CD4-positive, alpha-beta memory T cell (primary cell): ENCODE measurements at places on chromosomes 16 and 17.

- no peak overlapping the region for H3K27ac ChIP-seq
- no peak overlapping the region for H3K4me3 ChIP-seq
- H3K4me1 ChIP-seq: no peaks in the 10 kb centered on the region
- no peaks in the 10 kb centered on the region for H3K27me3 ChIP-seq
- no peaks in the 10 kb centered on the region for H3K36me3 ChIP-seq
- no peak for DNase-seq
These were observed 18.8 kb upstream of the RBL2 start for GRCh38 chr16:53415504-53415903.

DNA sequence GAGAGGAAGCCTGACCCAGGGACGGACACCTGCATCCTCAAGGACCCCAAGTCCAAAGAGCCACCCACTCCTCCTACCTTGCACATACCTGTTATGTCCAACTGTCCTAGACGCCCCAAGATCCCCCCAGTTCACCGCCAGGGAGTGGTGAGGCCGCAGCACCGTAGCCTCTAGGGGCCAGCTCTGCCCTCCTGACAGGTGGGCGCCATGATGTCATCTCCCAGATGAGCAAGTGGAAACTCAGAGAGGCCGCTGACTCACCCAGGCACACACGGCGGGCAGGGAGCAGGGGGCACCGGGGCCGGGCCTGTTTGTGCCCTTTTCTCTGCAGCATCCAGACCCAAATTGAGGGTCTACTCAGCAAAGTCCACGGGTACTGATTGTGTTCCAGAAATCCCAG lies 4.8 kb upstream of the ZNF469 start:
- peaks cover 3% of the 10 kb centered on the region for H3K27me3 ChIP-seq

GRCh38 chr17:51079049-51079448 lies 41.6 kb downstream of the SPAG9 start:
- no peaks in the 10 kb centered on the region for H3K4me1 ChIP-seq
- no peaks in the 10 kb centered on the region for H3K27me3 ChIP-seq
- no peak overlapping the region for H3K4me3 ChIP-seq
- H3K36me3 ChIP-seq: peaks cover 7% of the 10 kb centered on the region
- H3K27ac ChIP-seq: no peak overlapping the region
- no peak for DNase-seq

DNA sequence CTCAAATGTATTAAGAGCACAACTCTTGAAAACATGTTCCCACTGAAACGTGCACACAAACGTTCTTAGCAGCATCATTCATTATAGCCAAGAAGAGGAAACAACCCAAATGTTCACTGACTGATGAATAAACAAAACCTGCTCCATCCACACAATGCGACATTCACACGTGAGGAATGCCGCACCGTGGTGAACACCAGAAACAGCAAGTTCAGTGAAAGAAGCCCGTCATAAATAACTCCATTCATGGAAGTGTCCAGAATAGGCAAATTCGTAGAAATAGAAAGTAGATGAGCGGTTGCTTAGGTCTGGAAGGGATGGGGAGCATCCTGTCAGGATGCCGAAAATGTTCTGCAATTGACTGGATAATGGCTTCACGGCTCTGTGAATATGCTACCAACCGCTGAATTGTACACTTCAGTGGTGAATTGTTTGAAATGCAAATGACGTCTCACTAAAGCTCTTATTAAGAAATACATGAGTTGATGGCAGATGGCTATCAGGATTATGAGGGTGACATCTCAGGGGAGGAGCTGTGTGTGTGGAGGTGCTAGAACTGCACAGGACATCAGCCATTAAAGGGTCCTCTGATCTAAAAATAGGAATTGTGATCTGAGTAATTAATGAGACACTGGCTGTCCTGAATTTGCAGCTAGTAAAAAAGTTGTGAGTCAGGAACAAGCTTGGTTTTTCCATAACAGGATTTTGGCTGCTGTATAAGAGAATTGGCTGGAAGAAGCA lies 771.0 kb downstream of the KCNJ18 start:
- H3K27me3 ChIP-seq: no peaks in the 10 kb centered on the region
- H3K36me3 ChIP-seq: no peaks in the 10 kb centered on the region
- no peak for DNase-seq
- no peak overlapping the region for H3K4me3 ChIP-seq
- no peaks in the 10 kb centered on the region for H3K4me1 ChIP-seq
- no peak overlapping the region for H3K27ac ChIP-seq

GRCh38 chr16:84232969-84233368 lies 6.8 kb downstream of the KCNG4 start:
- no peaks in the 10 kb centered on the region for H3K4me1 ChIP-seq
- H3K27me3 ChIP-seq: no peaks in the 10 kb centered on the region
- H3K4me3 ChIP-seq: no peak overlapping the region

- H3K4me1 ChIP-seq: peaks cover 6% of the 10 kb centered on the region
- no peaks in the 10 kb centered on the region for H3K36me3 ChIP-seq
- no peak overlapping the region for H3K27ac ChIP-seq
These were observed 10.9 kb upstream of the COL1A1 start for GRCh38 chr17:50212121-50212843.

- no peak for DNase-seq
- peaks cover 4% of the 10 kb centered on the region for H3K36me3 ChIP-seq
- no peak overlapping the region for H3K4me3 ChIP-seq
- peaks cover 20% of the 10 kb centered on the region for H3K4me1 ChIP-seq
- H3K27ac ChIP-seq: no peak overlapping the region
- H3K27me3 ChIP-seq: no peaks in the 10 kb centered on the region
These were observed 7.8 kb downstream of the MPG start for GRCh38 chr16:85865-86264.

- peak overlapping the region; percentile 59 for H3K27ac ChIP-seq
- H3K36me3 ChIP-seq: no peaks in the 10 kb centered on the region
- H3K27me3 ChIP-seq: no peaks in the 10 kb centered on the region
- peaks cover 53% of the 10 kb centered on the region for H3K4me1 ChIP-seq
- H3K4me3 ChIP-seq: peak overlapping the region; percentile 14
- DNase-seq: peak; percentile 90
These were observed 10.2 kb upstream of the EEF2K start for GRCh38 chr16:22195695-22196558.

GRCh38 chr17:22233382-22233781 lies 541.1 kb downstream of the KCNJ18 start:
- H3K4me1 ChIP-seq: no peaks in the 10 kb centered on the region
- H3K27ac ChIP-seq: no peak overlapping the region
- no peak overlapping the region for H3K4me3 ChIP-seq
- H3K27me3 ChIP-seq: no peaks in the 10 kb centered on the region
- H3K36me3 ChIP-seq: no peaks in the 10 kb centered on the region

DNA sequence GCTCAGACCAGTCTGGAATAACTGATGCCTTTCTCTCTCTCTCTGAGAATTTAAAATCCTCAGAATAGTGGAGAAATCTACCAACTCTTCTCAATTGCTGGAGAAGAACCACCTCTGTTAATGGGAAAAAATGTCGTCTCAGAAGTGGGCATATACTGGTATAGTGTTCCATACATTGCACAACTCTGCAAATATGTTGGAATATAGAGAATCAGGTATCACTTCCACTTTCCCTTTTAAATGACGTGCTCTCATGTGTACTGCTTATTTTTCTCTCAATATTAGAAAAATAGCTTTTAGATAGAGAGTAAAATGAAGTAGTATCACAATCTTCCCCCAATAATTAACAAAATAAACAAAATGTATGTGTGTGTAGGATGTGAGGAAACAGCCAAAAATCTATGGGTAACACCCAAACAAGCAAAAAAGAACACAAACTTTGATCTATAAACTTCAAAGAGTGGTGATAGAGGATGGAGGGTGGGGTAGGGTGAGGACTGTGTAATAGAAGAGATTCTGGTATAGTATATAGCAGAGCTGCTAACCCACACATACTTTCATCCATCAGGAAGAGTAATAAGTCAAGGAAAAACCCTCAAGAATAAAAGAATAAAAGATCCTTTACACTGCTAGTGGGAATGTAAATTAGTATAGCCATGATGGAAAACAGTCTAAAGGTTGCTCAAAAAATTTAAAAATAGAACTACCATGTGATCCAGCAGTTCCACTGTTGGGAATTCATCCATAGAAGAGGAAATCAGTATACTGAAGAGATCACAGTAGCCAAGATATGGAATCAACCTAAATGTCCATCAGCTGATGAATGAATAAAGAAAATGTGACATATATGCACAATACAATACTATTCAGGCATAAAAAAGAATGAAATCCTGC lies 46.9 kb downstream of the NFATC3 start:
- H3K27me3 ChIP-seq: no peaks in the 10 kb centered on the region
- H3K4me1 ChIP-seq: peaks cover 49% of the 10 kb centered on the region
- peaks cover 5% of the 10 kb centered on the region for H3K36me3 ChIP-seq

DNA sequence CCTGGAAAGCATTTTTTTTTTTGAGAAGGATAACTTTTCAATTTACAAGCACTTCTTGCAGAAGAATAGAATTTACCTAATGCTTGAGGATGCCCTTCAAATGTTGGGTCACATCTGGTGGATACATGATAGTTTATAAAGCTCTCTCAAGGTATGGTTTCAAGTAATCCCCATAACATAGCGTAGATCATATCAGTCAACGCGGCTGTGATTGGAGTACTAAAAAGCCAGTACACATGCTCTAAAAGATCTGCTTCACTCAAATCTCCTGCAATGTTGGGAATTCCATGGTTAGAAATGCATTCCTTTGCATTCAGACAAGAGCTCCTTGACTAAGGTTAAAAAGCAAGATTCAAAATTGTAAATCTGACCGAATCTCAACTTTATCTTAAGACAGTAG lies 3.9 kb upstream of the KCNJ16 start:
- H3K4me1 ChIP-seq: no peaks in the 10 kb centered on the region
- no peak for DNase-seq
- no peak overlapping the region for H3K4me3 ChIP-seq
- no peaks in the 10 kb centered on the region for H3K27me3 ChIP-seq
- H3K36me3 ChIP-seq: no peaks in the 10 kb centered on the region

DNA sequence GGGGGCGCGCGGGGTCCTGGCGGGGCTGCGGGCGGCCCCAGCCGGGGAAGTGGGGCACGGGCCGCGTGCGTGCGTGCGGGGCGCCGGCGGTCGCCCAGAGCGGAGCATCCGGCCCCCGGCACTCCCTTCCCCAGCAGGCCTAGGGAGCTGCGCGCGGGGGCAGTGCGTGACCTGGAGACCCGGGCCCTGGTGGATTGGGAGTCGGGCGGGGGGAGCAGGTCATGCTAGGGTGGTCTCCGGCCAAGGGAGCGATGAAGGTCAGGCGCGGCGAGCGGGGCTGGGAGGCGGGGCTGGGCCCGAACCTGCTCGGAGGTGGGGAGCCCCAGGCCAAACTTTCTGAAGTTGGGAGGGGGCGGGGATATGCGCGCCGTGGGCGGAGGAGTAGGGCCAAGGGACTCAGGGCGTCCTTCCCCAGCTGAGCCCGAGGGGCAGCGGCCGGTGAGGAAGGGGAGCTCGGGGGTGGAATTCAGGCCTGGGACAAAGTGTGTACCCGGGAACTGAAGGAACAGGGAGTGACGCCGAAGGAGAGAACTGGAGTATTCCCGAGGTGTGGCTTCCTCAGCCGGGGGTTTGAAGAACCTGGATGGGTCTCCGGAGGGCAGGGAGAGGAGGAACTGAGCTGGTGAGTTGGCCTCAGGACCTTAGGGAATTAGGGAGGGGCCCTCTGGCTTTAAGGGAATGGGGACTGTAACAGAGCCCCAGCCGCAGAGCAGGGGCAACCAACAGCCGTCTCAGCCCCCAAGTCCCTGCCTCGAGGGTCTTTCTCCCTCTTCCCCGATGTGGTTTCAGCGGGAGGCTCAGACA lies 589 bp downstream of the XYLT2 start:
- DNase-seq: no peak
- no peaks in the 10 kb centered on the region for H3K27me3 ChIP-seq
- peak overlapping the region; percentile 72 for H3K27ac ChIP-seq
- H3K36me3 ChIP-seq: no peaks in the 10 kb centered on the region
- H3K4me1 ChIP-seq: peaks cover 31% of the 10 kb centered on the region
- peak overlapping the region; percentile 65 for H3K4me3 ChIP-seq

DNA sequence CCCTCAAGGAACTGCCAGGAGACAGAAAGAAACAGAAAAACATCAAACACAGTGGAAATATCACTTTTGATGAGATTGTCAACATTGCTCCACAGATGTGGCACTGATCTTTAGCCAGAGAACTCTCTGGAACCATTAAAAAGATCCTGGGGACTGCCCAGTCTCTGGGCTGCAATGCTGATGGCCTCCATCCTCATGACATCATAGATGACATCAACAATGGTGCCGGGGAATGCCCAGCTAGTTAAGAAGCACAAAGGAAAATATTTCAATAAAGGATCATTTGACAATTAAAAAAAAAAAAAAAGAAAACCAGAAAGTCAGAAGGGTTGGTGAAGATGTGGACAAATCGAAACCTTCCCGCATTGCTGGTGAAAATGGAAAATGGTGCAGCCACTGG lies 14.9 kb upstream of the CHMP6 start:
- peaks cover 7% of the 10 kb centered on the region for H3K4me1 ChIP-seq
- no peak overlapping the region for H3K4me3 ChIP-seq
- no peak for DNase-seq
- no peaks in the 10 kb centered on the region for H3K36me3 ChIP-seq
- H3K27ac ChIP-seq: no peak overlapping the region

DNA sequence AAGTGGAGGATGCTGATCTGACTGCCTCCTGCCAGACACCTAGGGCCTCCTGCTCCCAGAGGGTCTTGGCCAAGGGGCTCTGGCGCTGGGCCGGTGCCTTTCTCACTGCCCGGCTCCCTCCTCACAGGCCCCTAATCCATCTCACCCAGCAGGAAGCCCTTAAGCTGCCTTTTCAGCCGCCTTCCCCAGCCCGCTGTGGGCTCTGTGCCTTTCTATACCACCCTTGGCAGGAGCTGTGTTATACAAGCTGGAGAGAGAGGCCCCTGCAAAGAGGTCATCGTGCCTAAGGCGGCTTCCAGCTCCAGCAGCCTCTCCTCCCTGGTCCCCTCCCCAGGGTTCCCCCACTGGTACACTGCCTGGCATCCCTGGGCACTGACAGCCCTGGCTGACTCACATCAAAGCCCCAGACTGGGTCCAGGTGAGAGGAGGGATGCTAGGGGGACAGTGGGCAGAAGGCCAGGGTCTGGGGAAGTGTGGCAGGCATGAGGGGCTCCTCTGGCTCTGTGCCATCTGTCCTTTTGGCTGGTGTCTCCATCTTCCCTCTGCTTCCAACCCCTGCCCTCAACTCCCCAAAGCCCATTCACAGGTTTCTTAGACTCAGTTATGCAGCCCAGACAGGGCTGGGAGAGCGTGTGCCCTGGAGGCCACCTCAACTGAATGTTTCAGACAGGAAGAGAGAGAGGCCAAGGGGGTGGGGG lies 15.3 kb upstream of the FZD2 start:
- DNase-seq: no peak
- no peak overlapping the region for H3K27ac ChIP-seq
- no peak overlapping the region for H3K4me3 ChIP-seq
- H3K36me3 ChIP-seq: no peaks in the 10 kb centered on the region
- no peaks in the 10 kb centered on the region for H3K4me1 ChIP-seq
- H3K27me3 ChIP-seq: no peaks in the 10 kb centered on the region

DNA sequence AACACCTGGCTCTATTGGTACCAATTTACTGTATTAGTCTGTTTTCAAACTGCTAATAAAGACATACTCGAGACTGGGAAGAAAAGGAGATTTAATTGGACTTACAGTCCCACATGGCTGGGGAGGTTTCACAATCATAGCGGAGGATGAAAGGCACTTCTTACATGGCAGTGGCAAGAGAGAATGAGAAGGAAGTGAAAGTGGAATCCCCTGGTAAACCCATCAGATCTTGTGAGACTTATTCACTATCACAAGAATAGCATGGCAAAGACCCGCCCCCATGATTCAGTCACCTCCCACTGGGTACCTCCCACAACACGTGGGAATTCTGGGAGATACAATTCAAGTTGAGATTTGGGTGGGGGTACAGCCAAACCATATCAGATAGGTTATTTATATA lies 22.6 kb upstream of the GOSR1 start:
- peaks cover 20% of the 10 kb centered on the region for H3K36me3 ChIP-seq
- no peaks in the 10 kb centered on the region for H3K4me1 ChIP-seq
- no peak overlapping the region for H3K4me3 ChIP-seq
- DNase-seq: no peak
- no peak overlapping the region for H3K27ac ChIP-seq

- H3K36me3 ChIP-seq: no peaks in the 10 kb centered on the region
- DNase-seq: no peak
- H3K4me3 ChIP-seq: no peak overlapping the region
These were observed 997 bp upstream of the CDH11 start for GRCh38 chr16:65122724-65123395.
